ENCODE measurements at places on chromosomes 5 and 9. TPM values are rescaled to one million over a fixed set of nuclear protein-coding genes. Genes with fewer than 3 reads are reported as not detected.

Gene UBTD2
- 108 TPM for total RNA-seq

Gene CORO2A
- 4.0 TPM for total RNA-seq

GRCh38 chr5:9099689-9100088 is 446.2 kb downstream of the SEMA5A start:
- no peak overlapping the region for H3K27ac ChIP-seq
- H3K36me3 ChIP-seq, result no peaks in the 10 kb centered on the region
- H3K4me3 ChIP-seq, result no peak overlapping the region
- DNase-seq, result no peak

GRCh38 chr9:112789473-112789872 is 38.9 kb downstream of the SNX30 start:
- no peaks in the 10 kb centered on the region for H3K27me3 ChIP-seq
- H3K4me3 ChIP-seq, result no peak overlapping the region
- DNase-seq, result no peak
- H3K27ac ChIP-seq, result peak overlapping the region; percentile 57
- no peaks in the 10 kb centered on the region for H3K36me3 ChIP-seq

Gene GFI1B
- 0.14 TPM for total RNA-seq

- no peaks in the 10 kb centered on the region for H3K4me1 ChIP-seq
- no peaks in the 10 kb centered on the region for H3K36me3 ChIP-seq
- no peak for DNase-seq
- no peak overlapping the region for H3K4me3 ChIP-seq
- no peaks in the 10 kb centered on the region for H3K27me3 ChIP-seq
These were observed 12.6 kb upstream of the DPYSL3 start for GRCh38 chr5:147522435-147522834.

GRCh38 chr5:130992095-130992494 is 173.0 kb downstream of the HINT1 start:
- no peak overlapping the region for H3K27ac ChIP-seq
- H3K4me3 ChIP-seq, result no peak overlapping the region
- no peaks in the 10 kb centered on the region for H3K27me3 ChIP-seq
- H3K4me1 ChIP-seq, result no peaks in the 10 kb centered on the region

DNA sequence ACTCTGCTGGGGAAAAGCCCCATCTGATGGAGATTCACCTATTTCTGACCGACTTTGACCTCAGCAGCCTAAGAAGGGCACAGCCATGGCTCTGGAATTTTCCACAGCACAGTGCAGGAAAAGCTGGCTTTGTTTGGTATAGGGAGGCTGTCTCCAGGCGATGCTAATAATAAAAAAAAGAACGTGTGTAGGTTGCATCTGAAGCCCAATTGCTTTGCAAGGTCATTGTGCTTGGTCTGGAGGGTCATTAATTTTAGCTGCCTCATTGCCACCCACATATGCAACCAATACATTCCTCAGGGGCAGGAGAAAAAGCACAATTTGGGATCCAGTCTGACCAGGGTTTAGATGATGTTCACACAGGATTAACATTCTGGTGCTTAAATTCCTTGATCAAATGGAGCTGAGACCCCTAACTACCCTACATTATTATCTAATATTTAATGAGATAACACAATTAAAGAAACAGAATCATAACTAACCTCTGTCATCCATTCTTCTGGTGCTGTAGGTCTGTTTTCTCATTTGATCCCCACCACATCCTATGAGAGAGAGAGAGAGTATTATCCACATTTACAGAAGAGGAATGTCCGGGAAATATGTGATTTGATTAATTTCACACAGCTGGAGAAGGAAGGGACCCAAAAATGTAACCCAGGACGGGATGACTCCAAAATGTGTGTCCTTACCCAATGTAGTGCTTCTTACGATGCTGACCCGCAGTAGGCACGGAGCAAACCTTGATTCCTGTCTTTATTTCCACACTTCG is 175.9 kb downstream of the RFK start:
- no peak for DNase-seq
- H3K27me3 ChIP-seq, result no peaks in the 10 kb centered on the region
- H3K4me3 ChIP-seq, result no peak overlapping the region
- no peaks in the 10 kb centered on the region for H3K36me3 ChIP-seq
- no peaks in the 10 kb centered on the region for H3K4me1 ChIP-seq
- H3K27ac ChIP-seq, result no peak overlapping the region

Gene UGT3A1
- not detected for total RNA-seq

Gene PDGFRB
- 60.2 TPM for total RNA-seq

Gene ADGRD2
- not detected for total RNA-seq

Gene SPINK7
- total RNA-seq, result not detected

Gene MYOZ3
- total RNA-seq, result 69.1 TPM

Gene BRD9
- total RNA-seq, result 31.0 TPM

DNA sequence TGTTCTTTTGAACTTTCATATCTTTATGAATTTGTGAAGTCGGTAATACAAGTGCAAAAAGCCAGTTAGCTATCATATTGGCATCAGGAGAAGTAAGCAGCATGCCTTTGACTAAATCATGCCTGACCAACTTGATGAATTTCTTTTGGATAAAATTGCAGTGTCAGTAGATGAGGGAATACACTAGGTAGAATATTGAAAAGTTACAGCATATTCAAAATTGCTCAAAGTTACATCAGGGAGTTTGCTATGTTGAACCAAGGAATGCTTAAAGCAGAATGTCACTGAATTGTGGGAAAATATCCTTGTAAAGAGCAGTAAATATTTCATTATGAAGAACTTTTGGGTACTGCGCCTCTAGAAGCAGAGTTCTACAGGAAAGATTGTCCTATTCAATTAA is 87.1 kb upstream of the TLX3 start:
- DNase-seq, result no peak
- H3K27ac ChIP-seq, result no peak overlapping the region
- no peaks in the 10 kb centered on the region for H3K36me3 ChIP-seq
- H3K27me3 ChIP-seq, result no peaks in the 10 kb centered on the region
- no peak overlapping the region for H3K4me3 ChIP-seq
- H3K4me1 ChIP-seq, result no peaks in the 10 kb centered on the region

DNA sequence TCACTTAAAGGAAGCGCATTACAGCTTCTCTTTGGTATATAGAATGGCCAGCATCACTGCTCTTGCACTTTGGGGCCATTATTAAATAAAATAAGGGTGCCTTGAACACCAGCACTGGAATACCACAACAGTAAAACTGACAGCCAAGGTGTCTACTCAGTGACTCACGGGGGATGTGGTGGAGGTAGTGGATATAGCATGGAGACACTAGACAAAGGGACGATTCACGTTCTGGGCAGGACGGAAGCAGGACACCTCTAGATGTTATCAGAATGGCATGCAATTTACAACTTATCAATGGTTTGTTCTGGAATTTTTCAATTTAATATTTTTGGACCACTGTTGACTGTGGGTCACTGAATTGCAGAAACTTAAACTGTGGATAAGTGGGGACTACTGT is 32.9 kb upstream of the PDE8B start:
- no peak overlapping the region for H3K27ac ChIP-seq
- no peaks in the 10 kb centered on the region for H3K36me3 ChIP-seq
- no peaks in the 10 kb centered on the region for H3K4me1 ChIP-seq
- DNase-seq, result no peak

DNA sequence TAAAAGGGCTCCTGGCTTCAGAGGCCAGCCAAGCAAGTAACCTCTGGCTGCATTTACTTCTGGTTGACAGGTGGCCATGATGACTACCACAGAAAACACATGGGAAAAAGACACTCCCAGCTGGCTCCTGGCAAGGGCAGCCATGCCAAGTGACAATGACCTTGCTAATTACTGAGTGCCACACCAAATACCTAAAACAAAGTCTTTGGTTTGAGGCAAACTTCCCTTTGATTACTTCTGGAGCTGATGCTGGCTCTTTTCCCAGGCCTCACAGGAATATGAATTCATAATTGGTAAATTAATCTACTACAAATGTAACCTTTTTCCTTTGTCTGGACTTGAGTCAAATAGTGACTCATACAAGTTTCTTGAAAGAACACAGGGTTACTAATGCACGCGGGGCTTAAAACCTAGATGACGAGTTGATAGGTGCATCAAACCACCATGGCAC is 61.0 kb downstream of the LPAR1 start:
- H3K4me3 ChIP-seq, result no peak overlapping the region
- no peak overlapping the region for H3K27ac ChIP-seq
- no peak for DNase-seq
- no peaks in the 10 kb centered on the region for H3K27me3 ChIP-seq

DNA sequence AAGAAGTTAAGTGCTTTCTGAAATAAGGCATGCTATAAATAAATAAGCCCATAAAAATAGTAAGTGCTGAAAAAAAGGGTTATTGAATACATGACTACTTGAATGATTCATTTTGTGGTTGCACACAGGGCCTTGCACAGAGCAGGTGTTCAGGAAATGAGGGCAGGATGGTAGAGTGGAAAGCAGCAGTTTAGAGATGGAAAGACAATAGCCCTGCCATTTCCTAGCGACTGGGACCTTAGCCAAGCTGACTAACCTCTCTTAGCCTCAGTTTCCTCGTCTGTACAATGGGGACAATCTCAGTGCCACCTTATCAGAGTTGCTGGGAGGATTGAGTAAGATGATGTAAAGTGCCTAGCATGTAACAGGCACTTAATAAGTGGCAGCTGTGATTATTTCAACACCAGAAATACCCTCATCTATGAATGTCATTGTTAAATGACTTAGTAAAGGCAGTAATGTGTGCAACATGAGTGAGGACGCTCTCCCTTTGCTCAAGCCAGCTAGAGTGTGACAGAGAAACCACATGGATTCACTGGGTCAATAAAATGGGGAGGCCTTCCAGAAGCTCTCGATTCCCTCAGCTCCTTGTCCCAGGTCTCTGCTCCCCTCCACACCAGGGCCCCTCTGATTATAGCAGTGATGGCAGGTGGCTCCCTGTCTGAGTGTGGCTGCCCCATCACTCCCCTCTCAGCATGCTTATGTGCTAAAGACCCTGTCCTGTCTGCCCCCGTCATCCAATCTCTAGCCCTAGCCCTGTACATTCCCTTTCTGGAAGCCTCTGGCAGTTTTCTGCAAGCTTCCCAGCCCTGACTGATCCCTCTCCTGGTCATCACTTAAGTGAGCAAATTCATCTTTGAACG is 16.0 kb upstream of the PHF19 start:
- H3K27ac ChIP-seq, result peak overlapping the region; percentile 81
- no peak overlapping the region for H3K4me3 ChIP-seq

DNA sequence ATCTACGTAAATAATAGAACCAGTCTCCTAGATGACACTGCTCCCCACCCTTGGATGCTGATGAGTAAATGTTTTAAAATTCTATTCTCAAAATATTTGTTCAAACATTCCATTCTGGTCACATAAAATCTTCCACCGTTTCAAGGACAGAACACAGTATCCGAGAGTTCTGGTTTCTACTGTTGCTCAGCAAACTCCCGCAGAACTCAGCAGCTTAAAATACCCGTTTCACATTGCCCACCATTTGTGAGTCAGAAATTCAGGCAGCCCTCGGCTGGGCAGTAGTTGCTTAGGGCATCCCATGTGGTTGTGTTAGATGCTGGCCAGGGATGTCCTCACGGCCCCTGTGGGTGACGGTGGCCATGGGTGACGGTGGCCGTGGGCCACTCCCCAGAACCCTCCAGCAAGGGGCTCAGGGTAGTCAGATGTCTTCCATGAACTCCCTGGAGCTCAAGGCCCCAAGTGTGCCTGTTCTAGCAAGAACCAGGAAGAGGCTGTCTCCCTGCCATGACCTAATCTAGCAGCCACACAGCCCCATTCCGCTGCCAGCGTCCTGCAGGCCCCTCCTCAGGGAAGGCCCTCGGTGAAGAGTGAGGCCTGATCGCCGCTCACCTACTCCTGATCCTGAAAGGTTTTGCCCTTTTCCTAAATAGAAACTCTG is 17.4 kb downstream of the MGAT1 start:
- no peaks in the 10 kb centered on the region for H3K27me3 ChIP-seq
- no peak for DNase-seq
- no peak overlapping the region for H3K4me3 ChIP-seq
- H3K4me1 ChIP-seq, result peaks cover 12% of the 10 kb centered on the region

All from uterus (tissue), 4 donors.